ENCODE measurements at places on chromosomes 1 and 21.

DNA sequence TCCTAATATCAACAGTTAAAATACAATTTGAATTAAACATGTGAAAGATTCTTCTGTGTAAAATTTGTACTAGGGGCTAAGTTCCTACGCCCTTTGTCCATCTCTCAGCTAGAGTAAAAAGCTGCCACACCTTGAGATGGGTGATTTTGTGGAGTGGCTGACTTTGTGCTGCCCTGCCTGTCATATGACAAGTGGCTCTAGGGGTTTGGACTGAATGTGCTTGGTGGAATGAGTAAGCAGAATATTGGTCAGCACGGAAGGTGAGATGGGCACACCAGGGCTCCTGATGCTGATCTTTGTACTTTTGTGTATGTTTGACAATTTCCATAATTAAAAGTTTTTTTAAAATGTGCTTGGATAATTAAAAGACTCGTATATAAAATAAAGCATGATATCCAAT, 133.6 kb upstream of the SLC45A1 start:
- no peak for DNase-seq

DNA sequence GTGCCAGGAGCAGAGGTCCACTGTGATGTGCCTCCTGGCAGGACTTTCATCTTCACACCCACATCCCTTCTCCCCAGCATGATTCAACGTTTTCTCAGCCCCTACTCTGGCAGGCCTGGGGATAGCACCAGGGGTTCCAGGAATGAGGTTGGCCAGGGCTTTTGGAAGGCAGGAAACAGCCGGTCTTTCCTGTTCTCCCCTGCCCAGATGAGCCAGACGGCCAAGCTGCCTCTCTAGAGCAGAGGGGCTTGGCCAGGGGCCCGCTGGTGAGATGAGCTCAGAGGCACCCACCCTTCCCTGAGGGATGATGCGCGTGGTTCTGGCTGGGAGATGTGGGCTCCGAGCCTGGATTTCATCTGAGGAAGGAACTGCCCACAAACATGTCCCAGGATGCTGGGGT, 4.3 kb upstream of the MFAP2 start:
- DNase-seq, result no peak

DNA sequence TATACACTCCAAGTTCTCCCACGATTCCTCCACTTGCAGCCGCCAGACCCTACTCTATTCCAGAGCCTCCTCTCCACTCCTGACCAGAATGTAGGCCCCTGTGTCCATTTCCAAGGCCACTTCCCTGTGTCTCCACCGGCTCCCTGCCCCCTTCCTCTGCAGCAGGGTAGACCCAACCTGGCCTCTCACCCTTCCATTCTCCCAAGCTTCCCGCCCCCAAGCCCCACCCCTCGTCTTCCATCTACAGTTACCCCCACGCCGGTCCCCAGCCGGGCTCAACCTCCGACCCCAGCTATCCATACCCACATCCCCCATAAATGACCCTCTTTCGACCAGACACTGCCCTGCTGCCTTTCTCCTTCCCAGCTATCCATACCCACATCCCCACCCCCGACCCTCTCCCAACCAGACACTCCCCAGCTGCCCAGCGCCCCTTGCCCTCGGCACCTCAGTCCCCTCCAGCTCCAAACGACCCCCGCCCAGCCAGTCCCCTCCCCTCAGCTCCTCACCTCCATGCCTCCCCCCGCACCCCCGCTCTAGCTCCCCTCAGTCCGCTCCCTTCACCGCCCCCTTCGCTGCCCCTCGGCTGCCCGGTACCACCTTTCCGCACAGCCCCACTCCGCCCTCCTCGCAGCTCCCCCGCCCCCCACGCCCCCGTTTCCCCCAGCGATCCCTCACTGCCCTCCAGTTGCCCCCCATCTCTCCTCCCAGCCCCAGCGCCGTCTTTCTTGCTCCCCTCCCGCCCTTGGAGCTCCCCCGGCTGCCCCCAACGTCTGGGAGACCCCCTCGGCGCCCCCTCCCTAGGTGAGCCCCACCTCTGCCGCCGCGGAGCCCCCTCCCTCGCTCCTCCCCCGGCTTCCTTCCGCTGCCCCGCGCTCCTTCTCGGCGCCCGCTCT, 670 bp downstream of the RAB3B start:
- no peak for DNase-seq

GRCh38 chr1:61482170-61482734, 242.7 kb downstream of the TM2D1 start:
- no peak for DNase-seq

- DNase-seq, result no peak
Observed at GRCh38 chr21:30947141-30947540, 65.8 kb upstream of the KRTAP11-1 start.
